ENCODE measurements at places on chromosomes 12 and 14. TPM values are rescaled to one million over a fixed set of nuclear protein-coding genes. Genes with fewer than 3 reads are reported as not detected.
A peak's percentile ranks its signal among the peaks of the same experiment; 100 is the strongest.

The C12orf54 gene
- total RNA-seq: not detected

DNA sequence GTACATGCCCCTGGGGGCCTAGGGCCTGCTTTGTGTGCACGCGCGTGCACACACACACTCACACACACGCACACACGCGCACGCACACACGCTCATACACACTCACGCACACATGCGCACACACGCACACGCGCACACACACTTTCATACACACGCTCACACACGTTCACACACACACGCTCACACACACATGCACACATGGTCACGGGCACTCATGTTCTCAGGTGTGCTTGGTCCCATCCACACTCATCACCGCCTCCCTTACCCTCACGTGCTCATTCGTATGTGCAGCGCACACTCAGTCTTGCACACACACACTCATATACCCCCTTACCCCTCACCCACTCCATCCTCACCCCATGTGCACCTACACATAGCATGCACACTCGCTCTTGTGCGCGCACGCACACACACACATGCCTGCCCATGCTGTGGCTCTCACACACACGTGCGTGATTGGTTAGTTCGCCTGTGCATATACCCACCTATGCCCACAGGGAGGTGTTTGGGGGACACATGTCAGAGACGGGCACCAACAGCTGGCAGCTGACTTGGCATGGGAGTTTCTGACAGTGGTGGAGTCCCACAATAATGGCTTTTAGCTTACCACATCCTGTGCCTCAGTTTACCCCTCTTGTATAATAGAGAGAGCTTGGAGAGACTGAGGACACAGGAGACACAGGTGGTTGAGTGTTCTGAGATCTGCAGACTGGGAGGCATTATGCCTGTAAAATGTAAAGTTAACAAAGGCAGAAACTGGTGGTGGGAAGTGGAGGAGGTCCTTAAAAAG is 28.7 kb downstream of the TSPAN9 start:
- no peak for DNase-seq

GRCh38 chr14:101292448-101292847 is 268.8 kb upstream of the DIO3 start:
- no peak for DNase-seq

- no peak for DNase-seq
These were observed 55.2 kb downstream of the DAD1 start for GRCh38 chr14:22533739-22534359.

- DNase-seq: no peak
These were observed 34.1 kb downstream of the SLCO1A2 start for GRCh38 chr12:21300632-21301031.

GRCh38 chr14:88272390-88273269 is 50.4 kb downstream of the KCNK10 start:
- no peak for DNase-seq

The PLEKHD1 gene
- not detected for total RNA-seq

DNA sequence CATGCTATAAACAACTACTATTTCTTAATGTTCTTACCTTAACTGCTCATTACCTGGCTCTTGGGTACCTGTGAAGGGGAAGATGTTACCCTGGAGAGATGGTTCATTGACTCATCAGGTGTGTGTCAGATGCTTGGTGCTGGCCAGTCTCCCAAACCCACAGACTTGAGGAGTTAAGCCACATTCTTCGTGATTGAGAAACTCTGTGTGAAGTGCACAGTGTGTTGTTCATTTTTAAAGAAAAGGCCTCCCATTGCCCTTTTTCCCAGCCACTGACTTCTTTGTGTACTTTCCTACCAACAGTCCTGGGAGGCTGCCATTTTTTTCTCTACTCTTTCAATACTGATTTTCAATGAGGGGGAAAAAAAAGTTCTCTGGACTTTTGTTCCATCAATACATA is 3.2 kb downstream of the MGST1 start:
- no peak for DNase-seq

DNA sequence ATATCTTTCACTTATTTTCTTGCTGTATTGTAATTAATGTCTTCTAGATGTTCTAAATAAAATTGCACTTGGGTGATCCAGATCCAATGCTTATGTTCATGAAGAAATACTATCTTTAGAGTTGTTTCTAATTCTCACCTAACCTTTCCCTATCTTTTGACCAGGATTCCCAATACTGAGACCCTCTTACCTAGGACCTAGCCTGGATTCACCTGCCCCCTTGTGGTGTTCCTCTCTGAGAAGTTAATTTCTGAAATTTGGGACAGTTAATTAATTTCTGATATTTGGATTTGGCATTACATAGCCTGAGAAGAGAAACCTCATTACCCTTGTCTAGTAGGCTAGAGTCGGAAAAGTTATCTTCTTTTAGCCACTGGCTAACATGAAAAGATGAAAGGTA is 29.5 kb downstream of the FOXA1 start:
- no peak for DNase-seq

DNA sequence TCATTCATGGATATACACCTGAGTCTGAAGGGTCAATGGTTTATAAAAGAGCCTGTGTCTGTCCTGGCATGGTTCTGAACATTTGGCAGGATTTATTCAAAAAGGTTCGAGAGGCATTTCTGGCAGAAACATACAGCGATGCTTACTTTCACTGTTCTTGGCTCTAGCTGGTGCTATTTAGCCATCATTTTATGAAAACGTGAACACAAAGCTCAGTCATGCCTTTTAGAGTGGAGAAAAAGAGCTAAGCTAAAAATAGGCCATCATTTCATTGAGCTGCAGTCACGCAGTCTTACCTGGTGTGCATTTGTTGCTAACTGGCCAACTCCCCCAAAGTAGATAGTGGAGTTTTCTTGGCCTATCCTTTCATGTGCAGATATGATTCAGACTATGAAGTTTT is 1209.5 kb downstream of the SLC16A7 start:
- no peak for DNase-seq

DNA sequence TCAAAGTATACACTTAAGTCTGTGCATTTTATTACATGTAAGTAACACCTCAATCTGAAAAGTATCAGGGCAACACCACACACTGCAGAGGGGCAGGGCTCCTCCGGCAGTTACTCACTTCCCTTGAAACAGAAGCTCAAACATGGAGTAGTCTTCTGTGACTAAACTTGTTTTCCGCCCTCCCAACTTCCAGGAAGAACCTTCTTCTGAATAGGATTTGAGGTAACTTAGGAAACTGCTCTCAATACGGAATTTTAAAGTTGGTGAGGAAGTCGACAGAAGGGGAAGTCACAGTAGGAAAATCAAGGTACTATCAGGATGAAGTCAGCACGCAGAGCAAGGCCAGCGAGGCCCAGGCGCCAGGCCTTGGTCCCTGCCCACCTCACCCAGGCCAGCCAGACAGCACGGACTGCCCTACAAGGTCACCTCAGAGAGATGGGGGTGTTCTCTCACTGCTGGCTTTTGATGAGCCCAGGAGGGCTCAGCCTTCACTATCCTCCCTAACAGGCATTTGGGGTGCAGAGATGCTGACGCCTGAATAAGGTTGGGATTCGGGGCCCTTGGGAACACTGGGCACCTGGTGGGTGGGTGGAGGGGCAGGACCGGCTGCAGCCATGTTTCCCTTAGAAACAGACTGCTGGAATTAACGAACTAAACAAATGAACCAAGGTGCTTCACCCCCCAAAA is 5.8 kb downstream of the ANKRD9 start:
- no peak for DNase-seq

The GNG2 gene
- total RNA-seq: 19.9 TPM

DNA sequence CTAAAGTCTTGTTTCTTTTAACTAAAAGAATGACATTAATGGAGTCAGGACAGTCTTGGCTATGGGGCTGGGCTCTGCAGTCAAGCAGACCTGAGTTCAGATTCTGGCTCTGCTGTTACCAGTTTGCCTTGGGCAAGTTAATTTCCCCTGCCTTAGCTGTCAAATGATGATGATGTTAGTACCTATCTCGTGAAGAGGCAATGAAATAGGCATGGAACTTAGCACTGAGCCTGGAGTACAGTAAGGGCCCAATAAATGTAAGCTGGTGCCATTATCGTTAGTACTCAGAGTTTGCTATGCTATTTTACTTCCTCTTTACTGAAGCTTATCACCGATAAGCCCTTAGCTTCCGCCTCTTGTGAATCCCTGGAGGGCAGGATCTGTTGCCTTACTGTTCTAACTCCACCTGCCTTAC is 8.5 kb downstream of the FBXW8 start:
- DNase-seq: no peak

The PZP gene
- not detected for total RNA-seq

DNA sequence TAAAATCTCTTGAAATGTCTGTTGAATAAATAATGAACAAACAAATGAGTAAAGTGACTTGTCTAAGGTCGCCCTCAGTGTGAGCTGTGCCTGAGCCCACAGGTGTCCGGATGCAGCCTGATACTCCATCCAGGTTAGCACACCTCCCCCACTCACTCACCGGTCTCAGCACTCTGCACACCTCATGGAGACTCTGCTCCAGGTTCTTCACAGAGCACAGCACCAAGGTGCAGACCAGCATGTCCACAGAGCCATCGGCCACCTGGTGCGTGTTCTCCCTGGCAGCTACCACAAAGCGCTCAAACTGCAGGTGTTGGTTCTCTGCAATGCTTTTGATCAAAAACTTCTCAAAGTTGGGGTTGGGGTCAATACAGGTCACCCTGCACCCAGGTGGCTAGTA is 4.1 kb upstream of the KRT7 start:
- DNase-seq: no peak

GRCh38 chr14:61631045-61631687 is 64.1 kb upstream of the HIF1A start:
- no peak for DNase-seq

GRCh38 chr12:125099409-125099782 is 34.2 kb downstream of the AACS start:
- no peak for DNase-seq

DNA sequence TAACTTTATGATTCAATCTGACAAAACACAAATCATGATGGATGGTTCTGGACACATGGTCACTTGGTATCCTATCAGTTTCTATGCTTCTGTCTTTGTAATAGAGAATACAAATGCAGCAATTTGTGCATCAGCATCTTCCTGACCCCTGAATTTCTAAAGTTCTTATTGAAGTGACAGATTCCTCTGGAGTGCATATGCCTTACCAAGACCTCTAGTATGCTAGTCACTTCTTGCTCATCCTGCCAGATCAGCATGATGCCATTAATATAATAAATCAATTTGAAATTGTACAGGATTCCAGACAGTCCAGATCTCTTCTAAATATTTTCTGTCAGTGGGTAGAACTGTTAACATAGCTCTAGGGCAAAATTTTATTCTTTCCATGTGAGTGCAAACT is 40.6 kb upstream of the GLIPR1 start:
- DNase-seq: no peak

DNA sequence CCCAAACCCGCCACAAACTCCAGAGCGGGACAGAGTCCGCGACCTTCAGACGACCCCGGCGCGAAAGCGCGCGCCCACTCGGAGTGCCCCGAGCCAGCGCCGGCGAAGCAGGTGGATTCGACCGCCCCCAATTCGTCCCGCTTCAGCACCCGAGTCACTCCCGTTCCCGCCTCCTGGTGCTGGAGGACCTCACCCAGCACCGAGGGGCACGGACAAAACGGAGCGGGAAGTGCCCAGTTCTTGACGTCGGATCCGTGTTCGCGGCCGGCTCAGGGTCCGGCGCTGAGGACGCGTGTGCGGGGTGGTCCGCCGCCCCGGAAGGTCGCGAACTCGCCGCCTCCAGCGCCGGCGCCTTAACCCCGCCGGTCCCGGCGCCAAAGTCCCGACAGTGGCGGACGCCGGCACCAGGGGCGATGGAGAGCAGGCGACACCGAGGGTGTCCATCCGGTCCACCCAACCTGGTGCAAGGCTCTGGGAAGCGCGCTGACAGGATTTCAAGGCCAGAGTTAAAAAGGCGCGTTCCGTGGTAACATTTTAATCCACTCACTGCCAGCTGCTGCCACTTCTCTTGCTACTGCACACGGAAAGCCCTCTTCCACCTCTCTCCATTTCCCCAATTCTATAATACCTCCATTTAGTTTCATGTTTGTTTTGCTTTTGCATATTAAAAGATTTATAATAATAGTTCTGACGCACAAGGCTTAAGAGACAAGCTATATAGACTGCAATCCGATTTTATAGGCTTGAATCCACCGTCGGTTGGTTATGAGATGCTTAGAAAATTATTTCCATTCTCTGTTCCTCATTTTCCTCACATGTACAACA is 240.0 kb upstream of the CPNE8 start:
- DNase-seq: no peak

GRCh38 chr12:118061011-118061872 is at the start of gene WSB2:
Gene WSB2, minus strand, starts transcription at chr12:118061179. Its CDS starts 131 bp downstream, at chr12:118061048.
- peak; percentile 94 for DNase-seq

DNA sequence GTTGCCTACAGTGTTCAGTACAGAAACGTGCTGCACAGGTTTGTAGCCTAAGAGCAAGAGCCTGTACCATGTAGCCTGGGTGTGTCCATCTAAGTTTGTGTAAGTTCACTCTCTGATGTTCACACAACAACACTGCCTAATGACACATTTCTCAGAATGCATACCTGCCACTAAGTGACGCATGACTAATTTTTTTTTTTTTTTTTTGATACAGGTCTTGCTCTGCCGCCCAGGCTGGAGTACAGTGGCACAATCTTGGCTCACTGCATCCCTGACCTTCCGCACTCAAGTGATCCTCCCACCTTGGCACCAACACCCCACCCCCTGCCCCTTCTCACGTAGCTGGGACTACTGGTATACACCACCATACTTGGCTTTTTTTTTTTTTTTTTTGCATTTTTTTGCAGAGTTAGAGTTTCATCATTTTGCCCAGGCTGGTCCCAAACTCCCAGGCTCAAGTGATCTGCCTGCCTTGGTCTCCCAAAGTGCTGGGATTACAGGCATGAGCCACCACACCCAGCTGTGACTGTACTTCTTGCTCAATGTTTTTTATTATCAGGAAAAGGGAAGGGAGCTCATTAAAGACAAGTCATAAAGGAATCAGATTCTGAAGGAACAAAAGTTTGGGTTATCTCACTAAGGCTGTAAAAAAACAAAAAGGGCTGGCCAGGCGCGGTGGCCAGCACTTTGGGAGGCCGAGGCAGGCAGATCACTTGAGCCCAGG is 10.0 kb upstream of the CDC42BPB start:
- no peak for DNase-seq

The STXBP6 gene
- 56.8 TPM for total RNA-seq

GRCh38 chr12:62859321-62859737 is 75.6 kb downstream of the PPM1H start:
- no peak for DNase-seq

GRCh38 chr14:85590784-85591183 is 60.8 kb downstream of the FLRT2 start:
- no peak for DNase-seq

DNA sequence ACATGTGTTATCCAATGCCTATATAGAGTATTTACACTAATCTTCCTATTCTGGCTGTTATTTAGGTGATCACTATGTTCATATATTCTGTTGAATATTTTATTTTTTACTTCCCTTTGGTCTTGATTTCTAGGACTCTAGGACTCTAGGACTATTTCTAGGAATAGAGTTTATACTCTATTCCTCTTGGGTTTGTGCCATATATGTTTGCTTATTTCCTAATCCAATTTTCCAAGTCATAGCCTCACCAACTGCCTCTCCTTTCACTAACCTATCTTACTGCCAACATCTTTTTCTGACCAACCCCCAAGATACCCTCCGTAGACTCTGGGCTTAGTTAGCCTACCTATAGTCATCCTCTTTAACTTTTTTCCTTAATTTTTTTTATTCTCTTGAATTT is 28.5 kb downstream of the ARF6 start:
- DNase-seq: no peak
